MV-4-11 (cell line): ENCODE measurements at places on chromosomes 5 and 9.

DNA sequence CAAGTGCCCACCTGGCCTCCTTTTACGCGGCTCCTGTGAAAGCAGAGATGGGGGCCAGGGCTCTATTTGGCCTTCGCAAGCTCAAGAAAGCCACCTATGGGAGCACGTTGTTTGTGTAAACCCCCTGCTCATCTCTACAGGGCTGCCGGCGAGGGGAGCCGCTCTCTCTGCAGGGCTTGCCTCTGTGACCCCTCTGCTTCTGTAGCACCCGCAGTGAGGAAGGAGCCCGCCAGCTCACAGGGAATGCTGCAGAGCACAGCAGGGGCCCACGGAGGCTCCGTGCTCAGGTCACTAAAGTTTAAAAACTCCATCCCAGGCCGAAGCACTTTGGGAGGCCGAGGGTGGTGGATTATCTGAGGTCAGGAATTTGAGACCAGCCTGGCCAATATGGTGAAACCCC lies 376.8 kb downstream of the IRX2 start:
- no peak for DNase-seq

- DNase-seq = no peak
These were observed 73.3 kb upstream of the PHF24 start for GRCh38 chr9:34884747-34885189.

- DNase-seq = no peak
These were observed 138.0 kb downstream of the TMEM232 start for GRCh38 chr5:110588286-110588980.

DNA sequence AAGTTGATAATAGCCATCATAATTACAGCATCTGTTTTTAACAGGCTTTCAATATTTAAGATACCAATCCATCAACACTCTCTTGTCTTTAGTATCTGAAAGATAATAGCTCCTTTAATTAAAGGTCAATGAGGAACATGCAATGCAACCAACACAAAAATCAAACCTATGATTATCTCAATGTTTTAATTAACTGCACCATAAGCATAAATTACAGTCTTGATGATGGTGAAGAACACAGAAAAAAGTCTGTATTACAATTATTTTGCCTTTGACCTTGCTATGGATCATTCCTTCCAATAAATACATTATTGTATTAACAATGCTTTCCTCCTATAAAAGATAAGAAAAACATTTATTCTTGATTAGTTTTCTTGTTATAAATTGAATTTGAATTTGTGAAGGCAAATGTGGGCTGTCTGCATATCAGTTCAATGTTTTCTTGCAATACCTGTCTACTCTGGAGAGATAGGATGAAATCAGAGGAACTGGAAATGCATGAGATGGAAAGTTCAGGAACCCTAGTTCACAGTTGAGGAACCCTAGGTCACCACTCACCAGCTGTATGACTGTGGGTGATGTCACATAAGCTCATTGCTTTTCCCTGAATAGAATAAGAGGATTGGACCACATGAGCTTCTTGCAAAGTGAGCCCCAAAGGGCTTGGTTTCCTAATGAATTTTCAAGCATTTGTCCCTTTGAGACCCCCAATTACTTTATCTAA lies 58.5 kb upstream of the ANXA1 start:
- no peak for DNase-seq

- peak; percentile 72 for DNase-seq
These were observed 39.0 kb downstream of the KCNIP1 start for GRCh38 chr5:170542691-170543293.

DNA sequence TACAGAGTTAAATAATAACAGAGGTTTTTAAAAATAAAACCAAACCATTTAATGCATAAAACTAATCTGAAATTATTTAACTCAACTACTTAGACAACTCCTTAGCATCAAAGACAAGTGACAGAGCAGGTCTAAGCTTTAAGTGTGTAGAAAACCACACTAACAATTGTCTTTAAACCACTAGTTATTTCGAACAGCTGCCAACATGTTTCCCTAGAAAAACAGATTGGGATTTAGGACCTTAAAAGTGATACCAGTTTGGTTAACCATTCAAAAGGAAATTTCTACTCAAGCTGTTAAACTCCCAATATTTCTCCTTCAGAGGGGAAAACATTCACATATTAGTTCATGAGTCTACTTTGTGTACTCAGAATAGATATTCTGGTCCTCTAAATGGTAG lies 208.7 kb downstream of the BNC2 start:
- no peak for DNase-seq
